ENCODE measurements at places on chromosomes 12 and 14.

- DNase-seq: no peak
Observed at GRCh38 chr12:3019005-3019680, 58.0 kb upstream of the TSPAN9 start.

DNA sequence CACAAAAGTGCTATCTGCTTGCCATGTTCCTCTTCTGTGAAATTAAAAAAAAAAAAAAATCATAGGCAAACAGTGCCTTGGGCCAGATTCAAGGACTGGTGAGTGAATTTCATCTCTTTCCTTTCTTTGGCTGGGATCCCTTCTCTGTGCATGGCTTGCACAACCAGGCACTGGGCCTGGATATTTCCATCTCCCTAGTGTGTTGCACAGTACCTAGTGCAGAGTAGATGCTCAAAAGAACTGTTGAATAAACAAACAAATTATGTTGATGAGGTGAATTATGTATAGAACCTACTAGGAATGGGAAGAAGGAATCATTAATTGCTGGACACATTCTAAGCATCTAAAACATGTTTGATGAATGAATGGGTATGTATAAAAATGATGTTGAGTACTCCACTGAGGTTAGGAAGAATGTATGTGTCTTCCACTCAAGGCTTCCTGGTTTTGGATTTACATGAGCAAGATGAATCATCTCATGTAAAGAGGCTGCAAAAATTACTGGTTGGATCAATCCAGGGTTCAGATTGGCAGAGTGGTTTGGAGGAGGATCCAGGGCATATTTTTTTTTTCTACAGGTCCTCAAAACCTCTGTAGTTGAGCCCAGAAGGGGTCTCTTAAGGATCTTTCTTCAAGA lies 93.2 kb downstream of the EMP1 start:
- DNase-seq: no peak

DNA sequence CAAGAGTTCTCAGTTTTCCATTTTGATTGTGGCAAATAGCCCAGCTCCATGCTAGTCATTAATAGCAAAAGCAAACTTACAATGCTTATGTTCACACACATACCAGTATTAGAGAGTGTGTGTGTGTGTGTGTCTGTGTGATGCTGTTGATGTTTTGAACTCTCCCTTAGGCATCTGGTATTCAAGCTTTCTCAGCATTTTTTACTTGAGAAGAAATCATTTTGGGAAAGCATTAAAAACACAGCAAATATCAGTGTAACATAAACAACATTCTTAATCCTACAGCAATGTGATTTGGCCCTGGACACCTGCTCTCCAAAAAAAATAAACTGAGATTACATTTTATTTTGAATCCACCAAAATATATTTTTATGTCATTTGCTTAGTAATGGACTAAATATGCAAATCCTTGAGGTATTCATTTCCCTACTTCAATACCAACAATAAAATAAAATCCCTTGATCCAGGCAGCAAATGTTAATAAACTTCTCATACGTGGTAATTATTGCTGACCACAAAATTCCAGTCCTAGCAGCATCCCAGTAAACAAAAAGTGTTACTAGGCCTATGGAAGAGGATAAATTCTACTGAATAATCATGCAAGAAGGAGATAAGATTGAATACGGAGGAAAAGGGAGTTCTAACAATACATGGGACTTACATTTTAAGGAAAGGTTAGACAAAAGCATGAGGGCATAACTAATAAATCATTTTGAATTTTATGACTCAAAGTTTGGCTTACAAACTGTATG lies 249.5 kb upstream of the CLEC14A start:
- no peak for DNase-seq

- DNase-seq: no peak
Observed at GRCh38 chr12:130922511-130922953, 31.2 kb upstream of the ADGRD1 start.

GRCh38 chr12:24584032-24584675 lies 364.7 kb downstream of the BCAT1 start:
- no peak for DNase-seq

DNA sequence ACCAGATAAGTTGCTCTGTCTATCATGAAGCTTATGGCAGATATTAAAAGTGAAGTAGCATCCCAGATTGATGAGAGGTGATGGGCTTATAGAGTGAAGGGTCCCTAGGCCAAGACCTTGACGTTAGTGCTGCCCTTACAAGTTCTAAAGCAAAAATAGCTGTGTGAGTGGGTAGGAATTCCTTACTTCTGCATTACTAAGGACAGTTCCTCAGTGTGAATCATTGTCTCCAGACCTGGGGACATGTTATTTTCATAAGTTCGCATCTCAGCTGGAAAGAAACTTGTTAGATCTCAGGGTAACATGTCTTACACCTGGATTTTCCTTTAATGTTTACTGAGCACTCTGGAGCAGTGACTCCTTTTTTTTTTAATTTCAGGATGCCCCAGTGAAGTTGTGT lies 28.7 kb downstream of the MAPKAPK5 start:
- no peak for DNase-seq

DNA sequence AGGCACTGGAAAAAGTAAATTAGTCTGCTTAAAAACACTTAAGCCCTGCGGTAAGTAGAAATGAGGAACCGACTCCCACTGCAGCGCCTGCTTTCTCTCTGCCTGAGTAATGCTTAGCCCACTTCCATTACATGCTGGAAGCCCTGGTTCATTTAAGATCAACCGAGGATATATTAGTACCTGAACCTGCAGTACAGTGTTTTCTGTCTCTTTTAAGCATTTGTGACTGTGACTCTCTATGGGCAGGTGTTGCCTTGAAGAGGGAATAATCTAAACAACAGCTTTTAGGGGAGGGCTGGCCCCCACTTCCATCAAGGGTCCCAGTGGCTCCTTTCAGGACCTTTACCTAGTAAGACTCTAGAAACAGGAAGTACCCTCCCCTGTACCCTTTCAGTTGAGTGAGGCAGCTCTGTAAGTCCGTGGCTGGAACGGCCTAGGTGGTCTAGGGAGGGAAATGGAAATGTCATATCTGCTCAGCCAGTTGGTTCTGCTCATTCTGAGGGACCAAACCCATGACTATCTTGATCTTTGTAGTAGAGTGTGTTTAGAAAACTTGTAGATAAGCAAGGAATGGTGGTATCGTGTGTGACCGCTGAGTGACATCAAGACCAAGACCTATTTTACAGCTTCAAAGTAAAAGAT lies 56.2 kb downstream of the FNTB start:
- no peak for DNase-seq

GRCh38 chr12:104651811-104652210 lies 195.1 kb downstream of the CHST11 start:
- no peak for DNase-seq

- DNase-seq: no peak
Observed at GRCh38 chr12:41683023-41683422, 461.7 kb downstream of the GXYLT1 start.

All from activated CD8-positive, alpha-beta memory T cell treated with anti-CD3 and anti-CD28 coated beads for 4 hours (primary cell).